ENCODE measurements at places on chromosomes 4 and X. TPM values are rescaled to one million over a fixed set of nuclear protein-coding genes. Genes with fewer than 3 reads are reported as not detected.

TCEAL7 gene
- not detected for total RNA-seq

F11 gene
- total RNA-seq = not detected

TCEAL2 gene
- 0.39 TPM for total RNA-seq

RPS6KA6 gene
- total RNA-seq = 0.56 TPM

SERPINA7 gene
- not detected for total RNA-seq

PCGF3 gene
- 19.7 TPM for total RNA-seq

GRCh38 chr4:122555216-122555615 is 65.7 kb downstream of the IL21 start:
- no peak overlapping the region for H3K27ac ChIP-seq
- H3K4me3 ChIP-seq = no peak overlapping the region
- H3K27me3 ChIP-seq = peaks cover 19% of the 10 kb centered on the region

- DNase-seq = no peak
- peaks cover 26% of the 10 kb centered on the region for H3K4me1 ChIP-seq
- H3K27me3 ChIP-seq = no peaks in the 10 kb centered on the region
- peaks cover 7% of the 10 kb centered on the region for H3K36me3 ChIP-seq
- no peak overlapping the region for H3K4me3 ChIP-seq
- no peak overlapping the region for H3K27ac ChIP-seq
Observed at GRCh38 chr4:101197350-101197749, 150.0 kb downstream of the PPP3CA start.

GRCh38 chr4:1684506-1685234 is 557 bp upstream of the FAM53A start:
- H3K4me3 ChIP-seq = peak overlapping the region; percentile 18
- peaks cover 10% of the 10 kb centered on the region for H3K4me1 ChIP-seq
- no peak for DNase-seq

DNA sequence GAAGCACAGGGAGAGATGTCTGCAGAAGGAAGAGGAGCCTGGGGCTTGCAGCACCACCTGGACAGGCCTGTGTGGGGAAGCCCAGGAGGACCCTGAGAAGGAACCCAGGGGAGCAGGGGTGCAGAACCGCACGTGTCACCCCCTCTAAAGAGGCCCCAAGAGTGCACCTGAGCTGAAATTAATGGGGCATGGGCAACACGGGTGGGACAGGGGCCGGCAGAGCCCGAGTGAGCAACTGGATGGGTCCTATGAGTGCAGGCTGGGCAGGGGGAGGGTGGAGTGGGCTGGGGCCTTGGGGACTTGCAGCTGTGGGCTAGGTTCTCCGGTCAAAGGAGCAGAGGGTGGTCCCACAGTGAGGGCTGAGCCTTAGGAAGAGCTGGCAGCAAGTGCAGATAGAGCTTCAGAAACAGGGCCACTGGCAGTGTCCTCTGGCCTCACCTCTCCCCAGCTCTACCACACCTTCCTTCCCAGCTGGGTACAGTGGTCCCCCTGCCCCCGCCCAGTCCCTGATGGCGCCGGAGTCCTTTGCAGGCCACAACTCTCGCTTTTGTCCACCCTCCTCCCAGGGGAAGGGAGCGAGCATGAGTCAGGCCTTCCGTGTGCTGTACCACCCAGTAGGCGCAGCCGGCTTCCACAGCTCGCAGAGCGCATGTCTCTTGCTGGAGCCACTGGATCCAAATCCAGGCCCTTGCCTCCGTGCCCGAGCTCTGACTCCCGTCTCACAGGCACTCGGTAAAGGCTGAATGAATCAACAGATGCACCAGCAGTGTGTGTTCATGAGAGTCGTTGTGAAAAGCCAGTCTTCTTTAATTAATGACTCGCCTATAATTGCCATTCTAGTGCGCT is 131.6 kb downstream of the HMX1 start:
- no peaks in the 10 kb centered on the region for H3K27me3 ChIP-seq
- H3K36me3 ChIP-seq = no peaks in the 10 kb centered on the region
- no peak for DNase-seq
- no peak overlapping the region for H3K27ac ChIP-seq
- H3K4me3 ChIP-seq = no peak overlapping the region

- no peak overlapping the region for H3K4me3 ChIP-seq
- peaks cover 6% of the 10 kb centered on the region for H3K27me3 ChIP-seq
- H3K36me3 ChIP-seq = no peaks in the 10 kb centered on the region
- H3K4me1 ChIP-seq = no peaks in the 10 kb centered on the region
Observed at GRCh38 chr4:6373541-6374410, 98.6 kb downstream of the PPP2R2C start.

DNA sequence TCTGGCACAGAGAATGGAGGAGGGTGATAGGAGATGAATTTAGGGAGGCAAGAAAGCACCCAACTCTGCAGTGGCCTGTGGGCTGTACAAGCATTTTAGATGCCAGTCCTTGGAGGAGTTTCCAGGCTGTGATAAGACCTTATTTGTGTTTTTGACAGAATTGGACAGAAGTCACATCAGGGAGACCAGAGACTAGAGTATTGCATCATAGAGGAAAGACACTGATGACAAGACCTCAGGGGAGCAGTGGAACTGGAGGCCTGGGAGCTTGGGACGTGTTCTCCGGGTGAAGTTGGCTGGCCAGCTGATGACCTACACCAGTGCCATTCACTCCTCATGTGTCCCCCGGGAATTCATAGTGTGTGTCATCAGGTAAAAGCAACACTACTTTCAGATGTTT is 284.0 kb upstream of the ZFP42 start:
- no peaks in the 10 kb centered on the region for H3K27me3 ChIP-seq
- H3K27ac ChIP-seq = no peak overlapping the region
- no peaks in the 10 kb centered on the region for H3K36me3 ChIP-seq
- no peaks in the 10 kb centered on the region for H3K4me1 ChIP-seq
- no peak for DNase-seq
- H3K4me3 ChIP-seq = no peak overlapping the region

- no peaks in the 10 kb centered on the region for H3K4me1 ChIP-seq
- H3K27me3 ChIP-seq = no peaks in the 10 kb centered on the region
- DNase-seq = no peak
- no peaks in the 10 kb centered on the region for H3K36me3 ChIP-seq
Observed at GRCh38 chr4:31788676-31789075, 1068.5 kb downstream of the PCDH7 start.

- no peak overlapping the region for H3K4me3 ChIP-seq
- H3K27me3 ChIP-seq = peaks cover 54% of the 10 kb centered on the region
- H3K36me3 ChIP-seq = no peaks in the 10 kb centered on the region
- H3K4me1 ChIP-seq = no peaks in the 10 kb centered on the region
- H3K27ac ChIP-seq = no peak overlapping the region
Observed at GRCh38 chr4:41358647-41359421, 102.1 kb downstream of the UCHL1 start.

DNA sequence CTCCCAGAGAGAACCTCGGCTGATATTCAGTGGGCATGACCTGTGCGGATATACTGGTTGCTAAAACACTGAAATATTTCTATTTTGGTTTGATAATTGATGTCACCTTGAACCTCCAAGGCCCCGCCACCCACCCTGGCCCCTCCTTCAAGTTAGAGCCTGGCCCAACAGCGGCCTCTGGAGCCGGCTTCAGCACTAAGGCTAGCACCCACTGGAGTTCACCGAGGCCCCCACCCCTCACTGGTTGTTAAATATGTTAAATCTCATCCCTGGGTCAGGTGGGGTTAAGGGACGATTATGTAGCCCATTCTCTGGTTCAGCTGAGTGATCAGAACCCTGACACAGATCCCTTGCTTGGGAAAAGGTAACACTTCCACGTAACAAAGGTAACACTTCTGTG is 24.3 kb downstream of the SEL1L3 start:
- no peak for DNase-seq
- H3K27ac ChIP-seq = no peak overlapping the region
- H3K4me1 ChIP-seq = peaks cover 29% of the 10 kb centered on the region
- peaks cover 20% of the 10 kb centered on the region for H3K36me3 ChIP-seq
- no peaks in the 10 kb centered on the region for H3K27me3 ChIP-seq

DNA sequence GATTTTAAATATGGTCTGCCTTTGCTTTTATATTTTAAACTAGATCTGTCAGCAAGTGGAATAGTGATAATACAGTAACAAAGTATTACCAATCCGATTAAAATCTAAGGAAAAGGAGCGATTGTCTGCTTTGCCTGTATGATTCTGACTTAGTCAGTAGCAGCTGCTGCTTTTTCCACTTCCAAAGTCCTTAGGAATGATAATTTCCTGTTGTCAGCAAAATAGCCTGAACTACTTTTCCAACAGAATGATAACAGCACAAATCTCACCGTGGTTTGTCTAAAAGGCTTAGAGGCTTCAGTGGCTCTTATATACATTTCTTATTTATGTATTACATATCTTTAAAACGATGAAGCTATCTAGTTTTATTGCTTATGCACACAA is 290.0 kb downstream of the ANK2 start:
- no peaks in the 10 kb centered on the region for H3K4me1 ChIP-seq
- peaks cover 17% of the 10 kb centered on the region for H3K27me3 ChIP-seq
- no peak overlapping the region for H3K4me3 ChIP-seq

GRCh38 chr4:13794819-13795565 is 167.5 kb upstream of the BOD1L1 start:
- no peaks in the 10 kb centered on the region for H3K4me1 ChIP-seq
- no peak overlapping the region for H3K27ac ChIP-seq
- DNase-seq = no peak
- no peak overlapping the region for H3K4me3 ChIP-seq
- no peaks in the 10 kb centered on the region for H3K36me3 ChIP-seq
- peaks cover 9% of the 10 kb centered on the region for H3K27me3 ChIP-seq

GRCh38 chrX:46704767-46705386 is 54.0 kb downstream of the SLC9A7 start:
- H3K4me3 ChIP-seq = peak overlapping the region; percentile 63
- no peaks in the 10 kb centered on the region for H3K27me3 ChIP-seq
- H3K27ac ChIP-seq = peak overlapping the region; percentile 95
- peak; percentile 30 for DNase-seq
- peaks cover 30% of the 10 kb centered on the region for H3K4me1 ChIP-seq
- H3K36me3 ChIP-seq = peaks cover 18% of the 10 kb centered on the region

GRCh38 chr4:38615847-38616246 is 48.2 kb upstream of the KLF3 start:
- no peak for DNase-seq
- no peak overlapping the region for H3K27ac ChIP-seq
- peaks cover 4% of the 10 kb centered on the region for H3K36me3 ChIP-seq
- no peak overlapping the region for H3K4me3 ChIP-seq
- H3K27me3 ChIP-seq = no peaks in the 10 kb centered on the region

DNA sequence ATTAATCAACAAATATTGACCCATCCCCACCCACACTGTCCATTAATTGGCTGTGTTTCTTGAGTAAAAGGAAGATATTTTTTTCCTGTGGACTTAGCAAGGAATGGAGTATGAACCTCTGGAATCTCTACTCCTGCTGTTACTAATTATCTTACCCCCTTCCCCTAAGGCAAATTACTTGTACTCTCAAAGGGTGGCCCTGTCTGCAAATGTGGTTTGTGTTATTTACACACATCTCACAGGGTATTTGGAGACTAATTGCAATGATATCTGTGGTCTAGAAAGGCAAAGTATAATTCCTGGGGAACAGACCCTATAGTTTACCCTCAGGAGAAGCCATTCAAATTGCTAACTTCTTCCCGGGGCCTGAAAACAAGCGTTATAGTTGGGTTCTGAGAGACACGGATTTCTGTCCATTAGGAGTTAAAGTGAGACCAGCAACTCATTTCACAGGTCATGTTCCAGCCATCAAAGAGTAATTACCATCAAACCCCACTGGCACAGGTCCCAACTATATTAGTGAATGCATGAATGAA is 133.0 kb upstream of the RASGEF1B start:
- H3K27ac ChIP-seq = no peak overlapping the region
- H3K27me3 ChIP-seq = no peaks in the 10 kb centered on the region
- peaks cover 18% of the 10 kb centered on the region for H3K4me1 ChIP-seq

- peaks cover 54% of the 10 kb centered on the region for H3K36me3 ChIP-seq
- H3K4me1 ChIP-seq = peaks cover 18% of the 10 kb centered on the region
- no peaks in the 10 kb centered on the region for H3K27me3 ChIP-seq
- no peak overlapping the region for H3K27ac ChIP-seq
Observed at GRCh38 chr4:17812801-17813200, 2.0 kb downstream of the NCAPG start.

DNA sequence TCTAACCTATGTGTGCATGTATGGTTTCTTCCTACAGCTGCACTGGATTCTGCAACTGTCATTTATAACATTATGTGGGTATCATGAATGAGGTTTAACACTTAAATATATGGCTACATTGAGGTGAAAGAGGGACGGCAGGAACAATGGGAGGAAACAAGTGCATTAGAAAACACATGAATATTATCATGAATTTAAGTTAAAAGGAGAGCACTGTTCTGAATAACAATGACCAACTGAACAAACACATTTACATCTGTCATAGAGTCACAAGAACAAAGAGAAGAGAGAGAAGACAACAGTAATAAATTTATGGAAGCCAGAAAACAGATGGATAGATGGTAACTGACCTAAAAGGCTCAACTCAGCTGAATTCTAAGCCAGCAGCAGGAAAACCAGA is 527.1 kb upstream of the DIPK2B start:
- no peak for DNase-seq
- H3K36me3 ChIP-seq = no peaks in the 10 kb centered on the region
- H3K4me3 ChIP-seq = no peak overlapping the region
- H3K27me3 ChIP-seq = no peaks in the 10 kb centered on the region
- no peak overlapping the region for H3K27ac ChIP-seq
- no peaks in the 10 kb centered on the region for H3K4me1 ChIP-seq

GRCh38 chrX:149433451-149433850 is 71.7 kb downstream of the IDS start:
- H3K4me1 ChIP-seq = no peaks in the 10 kb centered on the region
- no peak for DNase-seq
- H3K27ac ChIP-seq = no peak overlapping the region
- H3K27me3 ChIP-seq = no peaks in the 10 kb centered on the region
- no peak overlapping the region for H3K4me3 ChIP-seq

DNA sequence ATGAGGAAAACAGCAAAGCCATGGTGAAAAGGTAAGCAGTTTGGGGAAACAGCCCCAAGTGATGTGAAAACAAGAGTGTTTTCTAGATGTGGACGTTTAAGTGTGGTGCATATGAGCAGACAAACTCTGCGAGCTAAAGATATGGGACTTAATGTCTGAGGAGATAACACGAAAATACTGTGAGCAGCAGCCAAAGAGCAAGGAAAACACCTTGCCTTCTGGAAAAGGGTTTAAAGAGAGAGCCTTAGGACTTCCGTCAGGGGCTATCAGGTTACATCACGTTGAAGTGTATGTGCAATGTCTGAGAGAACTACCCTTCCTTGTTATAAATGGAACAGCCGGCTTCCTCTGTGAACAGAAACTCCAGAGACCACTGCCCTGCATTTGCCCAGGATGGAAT is 54.2 kb downstream of the LEF1 start:
- no peak for DNase-seq
- H3K27me3 ChIP-seq = no peaks in the 10 kb centered on the region
- H3K27ac ChIP-seq = peak overlapping the region; percentile 96
- H3K4me1 ChIP-seq = peaks cover 94% of the 10 kb centered on the region

GRCh38 chrX:21779095-21779494 is 21.2 kb upstream of the SMPX start:
- no peak for DNase-seq
- H3K4me1 ChIP-seq = peaks cover 8% of the 10 kb centered on the region
- H3K27ac ChIP-seq = no peak overlapping the region
- no peaks in the 10 kb centered on the region for H3K27me3 ChIP-seq
